Fibroblast of skin of abdomen (primary cell): ENCODE measurements at places on chromosomes 7 and 10.

DNA sequence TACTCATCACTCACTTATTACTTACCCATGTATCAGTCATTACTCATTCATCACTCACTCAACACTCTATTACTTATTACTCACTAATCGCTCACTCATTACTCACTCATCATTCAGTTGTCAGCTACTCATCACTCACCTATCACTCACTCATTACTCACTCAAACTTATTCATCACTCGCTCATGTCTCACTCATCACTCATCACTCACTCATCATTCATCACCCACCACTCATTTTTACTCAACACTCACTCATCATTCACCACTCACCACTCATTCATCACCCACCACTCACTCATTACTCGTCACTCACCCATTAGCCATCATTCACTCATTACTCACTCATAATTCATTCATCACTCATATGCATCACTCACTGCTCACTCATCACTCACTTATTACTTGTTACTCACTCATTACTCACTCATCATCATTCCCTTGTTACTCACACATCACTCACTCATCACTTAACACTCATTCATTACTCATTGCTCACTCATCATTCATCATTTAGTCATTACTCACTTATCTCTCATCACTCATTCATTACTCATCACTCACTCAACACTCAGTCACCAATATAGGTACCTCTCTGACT is 237.9 kb downstream of the ADARB2 start:
- DNase-seq, result no peak

GRCh38 chr7:42096268-42096667 is 140.7 kb downstream of the GLI3 start:
- DNase-seq, result no peak

DNA sequence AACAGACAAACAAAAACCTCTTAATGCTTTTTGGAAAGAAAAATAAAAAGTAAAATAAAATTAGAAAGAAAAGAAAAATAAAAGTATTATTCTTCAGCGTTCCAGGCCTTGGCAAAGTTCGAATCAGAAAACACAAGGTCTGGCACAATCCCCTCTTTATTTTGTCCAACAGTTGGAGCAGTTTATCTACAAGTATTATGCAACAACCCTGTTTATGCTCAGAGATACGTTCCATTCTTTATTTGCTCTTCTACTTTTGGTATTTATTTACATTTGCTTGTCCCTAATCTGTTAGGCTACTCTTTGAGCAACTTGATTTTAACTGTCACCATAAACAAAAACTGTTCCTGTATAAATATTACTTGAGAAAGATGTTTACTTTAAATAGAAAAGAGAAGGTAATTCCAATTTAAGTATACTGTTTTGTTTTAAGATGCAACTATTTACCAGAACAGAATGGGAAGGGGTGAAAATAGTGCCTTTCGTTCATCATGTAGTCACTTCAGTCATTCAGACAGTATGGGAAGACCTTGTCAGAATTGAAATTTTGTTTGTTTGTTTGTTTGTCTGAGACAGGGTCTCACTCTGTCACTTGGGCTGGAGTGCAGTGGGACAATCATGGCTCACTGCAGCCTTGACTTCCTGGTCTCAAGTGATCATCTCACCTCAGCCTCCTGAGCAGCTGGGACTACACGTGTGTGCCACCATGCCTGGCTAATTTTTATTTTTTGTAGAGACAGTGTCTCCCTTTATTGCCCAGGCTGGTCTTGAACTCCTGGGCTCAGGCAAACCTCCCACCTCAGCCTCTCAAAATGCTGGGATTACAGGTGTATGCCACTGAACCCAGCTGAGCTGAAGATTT is 5.7 kb downstream of the PDK4 start:
- DNase-seq, result no peak

GRCh38 chr10:48926255-48926654 is 13.4 kb downstream of the LRRC18 start:
- DNase-seq, result no peak

DNA sequence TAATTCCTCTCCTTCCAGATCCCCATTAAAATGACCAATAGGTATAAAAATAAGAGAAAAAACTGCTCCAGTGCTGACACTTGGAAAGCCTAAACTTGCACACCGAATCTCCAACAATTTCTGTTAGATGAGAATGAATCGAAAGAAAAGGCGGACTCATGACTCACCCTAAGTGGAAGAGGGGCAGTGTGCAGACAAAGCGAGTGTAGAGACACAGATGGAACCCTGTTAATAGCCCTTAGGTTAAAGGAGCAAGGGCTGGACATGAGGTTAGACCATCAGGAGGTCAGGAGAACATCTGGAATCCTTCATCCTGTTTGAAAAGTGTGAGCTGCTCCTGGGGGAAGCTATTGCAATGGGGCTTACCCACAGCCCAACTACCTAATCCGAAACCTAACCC is 103.4 kb upstream of the GLI3 start:
- no peak for DNase-seq

DNA sequence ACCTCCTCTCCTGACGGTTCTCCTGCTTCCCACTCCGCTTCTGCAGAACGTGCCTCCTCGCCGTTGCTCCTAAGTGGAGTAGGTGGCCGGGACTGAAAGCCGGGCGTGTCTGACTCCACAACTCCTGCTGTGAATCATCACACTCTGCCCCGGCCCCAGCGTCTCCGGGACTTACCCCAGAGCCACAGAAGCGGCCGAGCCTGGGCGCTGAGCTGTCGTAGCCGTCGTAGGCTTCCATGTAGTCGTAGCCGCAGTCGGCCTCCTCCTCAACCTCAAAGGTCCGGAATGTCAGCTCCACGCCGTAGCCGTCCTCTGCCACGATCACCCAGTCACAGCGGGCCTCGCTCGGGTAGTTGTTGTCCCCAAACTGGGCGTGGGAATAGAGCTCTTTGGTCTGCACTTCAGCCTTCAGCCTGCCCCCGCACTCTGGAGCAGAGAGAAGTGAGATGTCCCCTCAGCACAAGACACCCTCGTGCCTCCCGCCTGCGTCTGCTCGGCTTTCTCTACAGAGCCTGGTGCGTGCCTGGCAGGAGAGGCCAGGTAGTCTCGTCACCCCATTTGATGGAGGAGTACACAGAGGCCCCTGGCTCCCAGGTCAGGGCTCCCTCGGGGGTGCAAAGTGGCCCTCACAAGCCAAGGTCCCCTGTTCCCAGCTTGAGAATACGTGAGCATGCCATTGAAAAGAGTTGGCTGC is 11.2 kb upstream of the OPALIN start:
- no peak for DNase-seq

DNA sequence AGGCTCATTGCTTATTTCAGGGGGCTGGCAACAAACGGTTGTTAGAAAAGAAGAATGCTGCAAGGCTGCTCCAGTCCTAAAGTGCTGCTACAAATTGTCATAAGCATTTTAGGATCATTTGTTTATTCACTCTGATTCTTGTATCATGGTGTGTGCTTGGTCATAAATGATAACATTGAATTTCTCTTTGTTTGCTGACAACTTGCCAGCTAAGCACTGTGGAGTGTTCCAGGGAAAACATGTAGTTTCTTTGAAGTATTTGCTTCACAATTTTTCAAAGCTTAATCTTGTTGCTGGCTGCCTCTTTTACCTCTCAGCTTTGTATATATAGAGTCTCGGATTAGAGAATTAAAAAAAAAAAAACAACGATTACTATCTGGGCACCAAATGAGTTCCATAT is 263.0 kb downstream of the PHF14 start:
- no peak for DNase-seq

DNA sequence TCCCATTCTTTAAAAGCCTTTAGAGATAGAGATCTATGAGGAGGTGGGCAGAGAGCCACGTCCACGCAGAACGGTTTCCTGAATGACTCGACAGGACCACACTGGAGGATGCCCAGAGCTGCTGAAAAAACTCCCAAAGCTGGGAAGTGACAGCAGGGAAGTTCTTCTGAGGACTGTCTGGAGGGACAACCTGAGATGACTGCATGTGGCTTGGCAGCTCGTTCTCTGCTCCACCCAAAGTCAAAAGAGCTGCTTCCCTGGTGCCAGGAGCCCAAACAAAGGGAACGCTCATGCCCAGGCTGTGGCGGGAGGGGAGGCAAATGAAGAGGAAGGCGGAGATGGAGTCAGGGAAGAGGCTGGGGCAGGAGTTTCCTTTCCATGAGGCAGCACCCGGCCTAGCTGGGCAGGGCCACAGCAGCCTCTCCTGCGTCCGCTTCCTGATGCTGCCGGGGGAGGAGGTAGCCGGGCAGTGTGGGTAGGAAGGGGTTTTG is 95.4 kb downstream of the CCDC3 start:
- no peak for DNase-seq

DNA sequence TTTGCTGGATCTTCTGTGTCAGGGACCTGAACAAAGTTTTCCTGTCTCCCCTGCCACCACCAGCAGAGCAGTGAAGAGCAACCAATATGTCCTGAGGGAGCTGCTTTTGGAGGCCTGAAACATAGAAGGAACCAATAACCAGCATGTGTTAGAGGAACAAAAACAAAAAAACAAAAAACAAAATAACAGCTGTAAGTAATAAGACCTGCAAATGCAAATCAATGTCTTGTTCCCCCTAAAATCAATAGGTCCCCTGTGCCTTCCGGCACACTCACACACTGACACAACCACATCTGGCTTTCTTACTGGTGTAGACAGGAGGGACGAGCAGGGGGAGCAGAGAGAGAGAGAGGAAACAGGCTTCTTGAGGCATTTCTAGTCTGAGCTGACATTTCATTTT is 94.1 kb downstream of the NRG3 start:
- no peak for DNase-seq

- peak; percentile 42 for DNase-seq
These were observed 1.3 kb downstream of the FGFR2 start for GRCh38 chr10:121596689-121597503.

- no peak for DNase-seq
These were observed 40.1 kb downstream of the NHLRC2 start for GRCh38 chr10:113894581-113894980.

- DNase-seq, result peak; percentile 45
These were observed 1.1 kb downstream of the HNRNPA2B1 start for GRCh38 chr7:26199301-26200037.

DNA sequence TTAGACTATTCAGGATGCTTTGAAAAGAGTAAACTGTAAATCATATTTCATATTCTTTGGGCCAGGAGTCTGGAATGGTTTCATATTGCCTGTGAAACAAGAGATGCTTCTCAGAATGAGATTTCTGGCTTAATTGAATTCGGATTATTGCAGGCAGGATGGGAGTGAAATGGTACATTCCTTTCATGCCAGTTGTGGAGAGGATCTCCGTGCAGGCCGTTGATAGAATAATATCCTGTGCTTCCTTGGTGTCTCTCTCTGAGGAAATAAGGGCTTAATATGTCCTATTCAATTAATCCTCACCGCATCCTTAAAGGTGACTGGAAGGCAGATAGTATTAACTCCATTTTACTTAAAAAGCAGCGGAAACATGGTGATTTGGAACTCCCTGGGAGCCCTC is 56.6 kb downstream of the CUX1 start:
- DNase-seq, result peak; percentile 68

DNA sequence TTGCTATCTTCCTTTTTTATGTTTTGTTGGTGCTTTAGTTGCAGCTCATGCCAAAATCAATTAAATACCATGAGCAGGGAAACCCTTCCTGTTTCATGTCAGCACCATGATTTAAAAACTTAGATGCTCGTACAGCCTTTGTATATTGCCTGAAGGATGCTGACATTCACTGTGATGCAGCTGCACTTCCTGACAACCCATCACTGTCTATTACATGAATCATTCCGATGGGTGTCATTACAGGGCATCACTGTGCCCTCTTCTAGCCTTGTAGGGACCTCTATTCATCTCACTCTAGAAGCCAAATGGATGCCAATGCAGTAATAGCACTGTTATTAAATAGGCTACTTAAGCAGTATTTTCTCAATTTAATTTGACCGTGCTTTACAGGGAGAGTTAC is 18.3 kb upstream of the ITGB1 start:
- DNase-seq, result no peak

DNA sequence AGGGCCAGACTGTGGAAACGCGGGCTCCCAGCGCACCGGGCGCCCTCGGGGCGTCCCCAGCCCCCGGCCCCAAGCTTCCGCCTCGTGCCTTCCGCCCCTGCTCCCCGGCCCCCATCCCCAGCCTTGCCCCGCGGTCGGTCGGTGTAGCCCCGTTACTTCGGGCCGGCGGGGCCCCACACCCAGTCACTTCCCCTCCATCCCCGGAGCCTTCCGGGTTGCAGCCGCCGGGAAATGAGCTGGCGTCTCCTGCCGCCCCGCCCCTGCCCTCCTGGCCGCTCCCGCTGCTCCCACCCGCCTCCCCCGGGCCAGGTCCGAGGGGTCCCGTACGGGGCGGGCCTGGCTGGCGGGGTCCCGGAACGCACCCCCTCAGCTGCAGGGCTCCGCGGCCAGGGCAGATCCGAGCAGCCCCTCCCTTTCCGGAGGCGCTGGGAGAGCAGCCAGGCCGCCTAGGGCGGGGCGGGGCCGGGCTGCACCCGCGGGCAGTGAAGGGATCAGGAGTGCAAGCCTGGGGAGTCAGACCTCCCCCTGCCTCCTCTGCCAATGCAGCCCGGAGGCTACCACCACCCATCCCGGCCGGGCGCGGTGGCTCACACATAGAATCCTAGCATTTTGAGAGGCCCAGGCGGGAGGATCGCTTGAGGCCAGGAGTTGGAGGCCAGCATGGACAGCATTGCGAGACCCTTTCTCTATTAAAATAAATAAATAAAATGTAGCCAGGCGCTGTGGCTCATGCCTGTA is 709 bp downstream of the ARPC1B start:
- peak; percentile 56 for DNase-seq
